Activated CD8-positive, alpha-beta memory T cell treated with anti-CD3 and anti-CD28 coated beads for 24 hours (primary cell): ENCODE measurements at places on chromosomes 3 and 15.

GRCh38 chr15:48205981-48206380, at the start of gene SLC12A1:
Gene SLC12A1, plus strand, starts transcription at chr15:48206302. Its CDS starts 1,418 bp downstream, at chr15:48207720.
- DNase-seq = no peak

DNA sequence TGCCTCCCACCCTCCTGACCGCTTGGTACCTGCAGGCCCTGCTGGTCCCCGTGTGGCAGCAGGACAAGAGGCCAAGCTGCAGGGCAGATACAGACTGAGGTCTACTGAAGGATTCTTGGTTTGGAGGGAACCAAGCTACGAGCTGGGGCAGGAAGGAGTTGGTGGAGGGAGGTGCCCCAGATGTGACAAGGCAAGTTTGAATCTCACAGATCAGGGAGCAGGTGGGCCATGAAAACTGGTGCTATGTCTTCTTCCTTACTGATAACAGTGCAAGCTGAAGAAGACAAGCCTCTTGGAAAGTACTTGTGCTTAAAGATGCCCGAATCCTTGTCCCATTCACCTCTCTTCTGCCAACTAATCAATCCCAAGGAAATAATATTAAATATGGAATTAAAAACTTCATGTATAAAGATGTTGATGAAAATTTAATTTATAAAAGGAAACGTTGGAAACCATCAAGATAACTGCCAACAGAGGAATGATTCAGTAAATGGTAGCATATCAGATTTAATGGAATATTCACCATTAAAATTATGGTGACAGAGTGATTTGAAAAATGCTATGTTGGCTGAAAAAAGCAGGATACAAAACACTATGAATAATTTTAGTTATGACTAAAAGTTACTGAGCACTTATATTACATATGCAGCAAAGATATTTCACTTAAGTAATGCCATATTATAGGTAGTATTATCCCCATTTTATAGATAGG, 107.9 kb downstream of the MYLK start:
- no peak for DNase-seq

DNA sequence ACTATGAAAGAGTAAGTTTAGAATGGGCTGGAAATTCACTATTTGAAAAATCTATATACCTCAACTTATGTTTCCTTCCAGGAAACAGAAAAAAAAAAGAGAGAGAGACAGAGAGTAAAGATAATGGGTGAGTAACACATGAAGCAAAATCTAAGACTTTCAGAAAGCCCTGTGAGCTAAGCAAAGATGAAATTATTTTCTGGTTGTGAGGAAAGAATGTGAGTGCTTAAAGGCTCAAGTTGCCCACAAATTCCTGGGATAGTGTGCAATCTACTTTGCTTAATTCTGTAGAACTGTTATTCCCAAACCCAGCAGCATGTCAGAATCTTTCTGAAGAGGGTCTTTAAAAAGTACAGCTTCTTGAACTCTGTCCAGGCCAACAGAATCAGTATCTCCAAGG, 337.7 kb upstream of the AGTR1 start:
- DNase-seq = no peak

- no peak for DNase-seq
Measured at GRCh38 chr3:72633534-72633933, 214.7 kb downstream of the SHQ1 start.

GRCh38 chr15:29309139-29309538, 39.5 kb upstream of the NSMCE3 start:
- no peak for DNase-seq

GRCh38 chr3:114874522-114874971, 272.5 kb downstream of the ZBTB20 start:
- DNase-seq = no peak

DNA sequence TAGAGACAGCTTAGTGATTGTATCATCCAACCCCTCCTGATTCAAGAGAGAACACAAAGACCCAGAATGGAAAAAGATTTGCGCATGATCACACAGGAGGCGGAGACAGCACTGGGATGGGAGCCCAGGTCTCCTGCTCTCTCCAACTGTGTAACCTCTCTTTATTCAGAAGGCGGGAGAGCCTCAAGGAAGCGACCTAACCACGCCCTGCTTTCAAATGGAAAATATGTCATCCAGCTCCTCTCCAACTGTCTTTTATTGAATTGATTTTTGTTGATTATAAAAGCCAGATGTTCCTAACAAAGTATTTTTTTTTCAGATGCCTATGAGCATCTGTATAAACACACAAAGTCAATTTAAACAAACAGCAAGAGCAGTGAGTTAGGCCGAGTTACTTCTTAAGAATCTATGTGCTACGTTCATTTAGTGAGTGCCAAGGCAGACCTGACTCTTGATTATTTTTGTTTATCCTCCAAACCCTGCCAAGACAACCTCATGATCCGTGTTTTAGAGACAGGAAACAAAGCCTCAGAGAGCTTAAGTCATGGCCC, 74.5 kb downstream of the BFSP2 start:
- DNase-seq = no peak

- DNase-seq = no peak
Measured at GRCh38 chr3:138933068-138933668, 13.8 kb downstream of the FOXL2 start.

GRCh38 chr15:59492389-59493377, 54.7 kb downstream of the FAM81A start:
- peak; percentile 79 for DNase-seq

DNA sequence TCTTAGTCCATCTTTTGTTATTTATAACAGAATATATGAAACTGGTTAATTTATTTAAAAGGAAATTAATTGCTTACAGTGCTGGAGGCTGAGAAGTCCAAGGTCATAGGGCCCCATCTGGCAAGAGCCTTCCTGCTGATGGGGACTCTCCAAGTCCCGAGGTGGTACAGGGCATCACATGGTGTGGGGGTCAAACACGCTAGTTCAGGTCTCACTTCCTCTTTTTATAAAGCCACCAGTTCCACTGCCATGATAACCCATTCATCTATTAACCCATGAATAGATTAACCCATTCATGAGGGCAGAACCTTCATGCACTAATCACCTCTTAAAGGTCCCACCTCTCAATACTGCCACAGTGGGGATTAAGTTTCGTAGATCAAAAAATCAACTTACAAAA, 659.3 kb downstream of the NAALADL2 start:
- no peak for DNase-seq
